Cardiac muscle cell (in vitro differentiated cells and primary cell): ENCODE measurements at places on chromosomes 7 and 10. TPM values are rescaled to one million over a fixed set of nuclear protein-coding genes. Genes with fewer than 3 reads are reported as not detected.

Gene CTTNBP2
- 30.0 and 33.5 TPM in 2 replicates for polyA plus RNA-seq

Gene CDK13
- polyA plus RNA-seq = 30.5 and 37.8 TPM in 2 replicates

Gene GBX1
- 1.1 and 1.3 TPM in 2 replicates for polyA plus RNA-seq

Gene SH2D4B
- not detected in 2 replicates for polyA plus RNA-seq

Gene SLC16A9
- 2.7 and 3.5 TPM in 2 replicates for polyA plus RNA-seq

Gene BUD23
- 141 and 170 TPM in 2 replicates for polyA plus RNA-seq

Gene CYP2E1
- polyA plus RNA-seq = 1.1 and 2.0 TPM in 2 replicates

Gene SSC4D
- polyA plus RNA-seq = 13.3 and 28.2 TPM in 2 replicates

Gene OPALIN
- not detected in 2 replicates for polyA plus RNA-seq

Gene CDNF
- polyA plus RNA-seq = 1.4 and 2.9 TPM in 2 replicates

Gene SCIN
- 0.02 TPM in 1 of 2 replicates, not detected in the other for polyA plus RNA-seq

Gene FRMPD2
- polyA plus RNA-seq = 1.4 and 2.3 TPM in 2 replicates

Gene PAPOLB
- polyA plus RNA-seq = not detected in 2 replicates

Gene ACSM6
- 0.16 TPM in 1 of 2 replicates, not detected in the other for polyA plus RNA-seq

Gene FGL2
- polyA plus RNA-seq = 0.10 and 0.13 TPM in 2 replicates
